Gastroesophageal sphincter (tissue), 4 donors: ENCODE measurements at places on chromosomes 6 and 20. TPM values are rescaled to one million over a fixed set of nuclear protein-coding genes. Genes with fewer than 3 reads are reported as not detected.

DNA sequence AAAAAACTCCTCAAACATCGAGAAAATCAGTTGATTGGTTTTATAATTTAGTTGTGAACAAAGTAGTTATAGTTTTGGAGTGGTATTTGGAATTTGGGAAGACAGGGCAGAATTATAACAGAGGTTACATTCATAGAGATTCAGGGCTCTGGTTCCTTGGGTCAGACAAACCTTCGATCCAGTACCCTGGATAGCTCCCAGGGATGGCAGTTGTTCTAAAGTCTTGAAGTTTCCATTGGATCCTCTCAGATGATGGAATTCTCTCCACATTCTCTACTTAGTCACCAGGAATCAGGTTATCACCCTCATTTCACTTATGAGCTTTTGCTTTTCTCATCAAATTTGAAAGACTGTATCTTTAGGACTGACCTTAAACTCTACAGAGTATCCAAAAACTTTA is 285.1 kb downstream of the CENPW start:
- ATAC-seq, result no peak

DNA sequence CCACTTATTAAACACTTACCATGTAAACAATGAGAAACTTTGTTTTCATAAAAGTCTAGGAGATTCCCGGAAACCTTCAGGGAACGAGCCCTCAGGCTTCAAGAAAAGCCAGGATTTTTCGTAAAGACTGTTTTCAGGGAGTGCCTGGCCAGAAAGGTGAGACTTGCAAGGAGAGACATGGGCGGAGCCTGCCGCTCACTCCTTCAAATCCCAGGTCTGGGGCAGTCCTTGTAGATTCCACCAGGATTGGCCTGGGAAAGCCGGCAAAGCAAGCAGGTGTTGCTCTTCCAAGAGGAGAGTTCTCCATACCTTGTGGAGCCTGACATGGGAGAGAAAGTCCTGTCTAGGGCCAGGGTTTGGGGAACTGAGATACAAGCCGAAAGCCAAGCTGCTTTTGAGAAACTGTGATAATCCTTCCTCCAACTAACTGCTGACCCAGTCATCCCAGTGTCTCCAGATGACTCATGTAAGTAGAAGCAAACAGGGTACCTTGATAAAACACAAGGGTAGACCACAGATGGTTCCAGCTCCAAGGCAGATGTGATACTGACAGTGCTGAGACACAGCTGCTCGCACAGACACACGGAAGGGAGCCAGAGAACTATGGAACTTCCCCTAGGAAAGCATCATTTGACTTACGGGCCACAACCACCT is 69.4 kb upstream of the NAA20 start:
- no peak for ATAC-seq

- ATAC-seq, result no peak
Observed at GRCh38 chr20:25049261-25050060, 8.5 kb downstream of the ACSS1 start.

DNA sequence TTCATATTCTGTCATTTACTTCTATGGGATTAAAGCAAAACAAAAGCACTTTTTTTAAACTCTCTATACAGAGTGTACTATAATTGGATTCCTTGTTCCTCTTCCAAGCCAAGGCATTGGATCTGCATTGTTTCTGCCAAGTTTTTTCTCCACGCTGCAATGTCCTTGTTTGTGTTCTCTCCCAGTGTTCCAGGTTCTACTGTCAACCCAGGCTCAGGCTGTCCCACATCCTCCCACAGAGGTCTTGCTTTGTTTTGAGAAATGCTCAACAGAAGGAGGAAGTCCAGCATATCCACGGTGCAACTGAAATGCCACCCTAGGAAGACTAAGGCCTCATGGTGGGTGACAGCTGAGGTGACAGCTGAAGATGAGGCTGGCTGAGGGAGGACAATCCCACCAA is 287.1 kb upstream of the PRDM1 start:
- ATAC-seq, result peak; percentile 72

DNA sequence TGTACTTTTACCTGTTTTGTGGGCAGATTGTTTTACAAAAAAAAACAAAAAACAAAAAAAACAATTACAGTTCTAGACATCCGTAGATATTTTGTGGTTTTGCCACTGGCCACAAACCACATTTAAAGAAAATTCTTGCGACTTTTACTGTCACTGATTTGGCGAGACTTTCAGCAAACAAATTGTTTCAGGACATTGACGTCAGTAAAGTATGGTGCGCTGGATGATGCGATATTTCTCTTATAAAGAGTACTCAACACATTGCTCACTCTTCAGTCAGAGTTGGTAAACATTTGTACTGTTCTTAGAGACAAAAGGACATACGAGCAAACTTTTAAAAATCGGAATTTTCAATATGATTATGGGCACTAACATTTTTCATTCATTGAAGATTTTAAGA is 229.8 kb downstream of the HAO1 start:
- ATAC-seq, result no peak

DNA sequence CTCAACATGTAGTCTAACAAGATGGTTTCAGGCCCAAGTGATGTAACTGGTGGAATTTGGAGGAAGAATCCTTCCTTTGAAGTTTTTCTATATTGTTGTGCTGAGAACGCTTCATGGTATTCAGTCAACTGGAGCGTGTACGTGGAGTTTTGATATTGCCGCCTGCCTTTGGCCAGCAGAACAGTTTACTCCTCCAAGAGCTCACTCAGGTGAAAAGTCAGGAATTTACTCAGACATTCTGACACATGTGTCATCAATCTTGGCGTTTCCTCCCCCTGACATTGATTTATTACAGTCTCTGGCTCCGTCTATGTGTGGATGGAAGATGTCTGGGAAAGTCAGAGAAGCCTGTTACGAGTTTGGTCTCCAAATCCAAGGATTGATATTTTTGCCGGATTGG is 19.0 kb upstream of the TGM2 start:
- ATAC-seq, result no peak

DNA sequence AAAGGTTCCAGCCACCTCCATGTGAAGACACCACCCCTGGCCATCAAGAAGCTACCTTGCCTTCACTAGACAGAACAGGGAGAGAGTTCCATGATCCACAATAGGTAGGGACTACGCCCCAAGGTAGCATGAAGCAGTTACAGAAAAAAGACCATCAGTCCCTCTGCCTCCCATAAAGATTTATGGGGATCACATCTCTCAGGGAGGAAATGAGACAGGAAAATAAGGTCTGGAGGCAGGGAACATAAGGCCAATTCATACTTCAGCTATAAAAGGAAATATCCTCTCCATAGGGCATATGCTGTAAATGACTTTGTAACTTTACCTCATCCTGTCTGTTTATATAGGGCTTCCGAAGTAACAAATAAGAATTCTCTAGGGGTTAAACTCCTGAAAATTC is 129.4 kb downstream of the OR2B2 start:
- ATAC-seq, result no peak

DNA sequence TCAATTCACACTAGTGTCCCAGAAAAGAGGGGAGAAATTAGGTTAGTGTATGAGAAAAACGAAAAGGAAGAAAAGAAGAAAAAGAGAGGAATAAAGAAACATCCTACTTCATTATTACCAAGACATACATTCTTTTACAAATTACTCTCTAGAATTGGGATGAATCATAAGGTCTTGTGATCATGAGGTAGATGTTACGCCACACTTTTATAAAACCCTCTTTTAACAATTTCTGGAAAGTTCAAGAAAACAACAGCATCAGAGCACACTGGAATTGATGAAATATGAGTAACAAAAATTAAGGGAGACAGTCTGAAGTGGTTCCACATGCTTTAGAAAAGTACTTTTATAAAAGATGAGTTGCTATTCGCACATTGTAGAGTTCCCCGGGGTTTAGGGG is 32.6 kb upstream of the NRSN1 start:
- ATAC-seq, result no peak

DNA sequence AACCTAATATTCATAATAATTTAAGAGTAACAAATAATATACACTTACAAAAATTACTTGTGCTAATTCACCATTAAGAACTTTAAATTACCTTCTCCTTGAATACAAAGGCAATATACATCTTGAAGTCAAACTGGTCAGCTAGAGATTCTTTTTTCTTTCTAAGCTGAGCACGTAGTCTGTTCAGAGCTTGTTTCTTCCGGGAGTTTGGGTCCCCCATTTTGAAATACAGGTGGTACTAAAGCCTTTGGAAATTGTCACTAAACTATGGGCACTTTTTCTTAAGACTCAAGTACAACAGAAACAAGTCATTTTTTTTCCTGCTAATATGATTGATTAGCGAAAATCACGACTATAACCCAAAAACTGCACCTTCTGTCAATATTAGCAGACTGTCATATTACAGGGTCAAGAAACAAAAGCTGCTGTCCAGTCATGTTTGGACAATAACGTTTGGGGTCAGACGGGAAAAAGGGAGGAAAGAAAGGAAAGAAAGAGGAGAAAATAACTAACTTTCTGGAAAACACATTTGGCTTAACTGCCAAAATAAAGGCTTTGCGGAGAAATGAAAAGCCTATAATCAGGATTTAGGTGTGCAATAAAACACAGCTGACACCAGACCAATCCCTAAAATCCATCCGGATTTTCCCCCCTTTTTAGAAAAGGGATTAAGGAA is 367 bp downstream of the C6orf62 start:
- ATAC-seq, result no peak

DNA sequence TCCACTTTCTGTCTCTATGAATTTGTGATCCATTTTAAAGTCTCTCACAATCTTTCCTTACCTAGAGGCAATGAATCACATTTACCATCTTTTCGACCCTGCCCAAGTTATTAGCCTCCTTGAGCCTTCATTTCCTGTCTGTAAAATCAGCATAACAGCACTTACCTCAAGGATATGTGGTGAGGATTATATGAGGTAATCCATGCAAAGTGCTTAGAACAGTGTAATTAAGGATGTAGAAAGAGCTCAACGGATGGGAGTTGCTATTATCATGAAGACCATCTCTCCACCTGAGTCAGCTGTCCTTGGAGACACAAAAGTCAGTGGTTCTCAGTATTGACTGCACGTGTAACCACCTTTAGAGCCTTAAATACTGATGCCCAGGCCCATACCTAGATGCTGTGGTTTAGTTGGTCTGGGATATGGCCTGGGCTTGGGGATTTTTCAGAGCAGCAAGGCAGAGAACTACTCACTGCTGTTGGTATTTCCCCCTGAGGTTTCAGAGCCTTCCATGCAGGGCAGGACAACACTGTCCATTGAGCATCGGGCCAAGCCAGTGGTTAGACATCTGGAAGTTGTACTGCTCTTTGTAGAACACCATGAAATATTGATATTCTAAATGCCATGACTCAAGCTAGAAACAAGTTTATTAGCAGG is 55.8 kb downstream of the LYRM2 start:
- no peak for ATAC-seq

DNA sequence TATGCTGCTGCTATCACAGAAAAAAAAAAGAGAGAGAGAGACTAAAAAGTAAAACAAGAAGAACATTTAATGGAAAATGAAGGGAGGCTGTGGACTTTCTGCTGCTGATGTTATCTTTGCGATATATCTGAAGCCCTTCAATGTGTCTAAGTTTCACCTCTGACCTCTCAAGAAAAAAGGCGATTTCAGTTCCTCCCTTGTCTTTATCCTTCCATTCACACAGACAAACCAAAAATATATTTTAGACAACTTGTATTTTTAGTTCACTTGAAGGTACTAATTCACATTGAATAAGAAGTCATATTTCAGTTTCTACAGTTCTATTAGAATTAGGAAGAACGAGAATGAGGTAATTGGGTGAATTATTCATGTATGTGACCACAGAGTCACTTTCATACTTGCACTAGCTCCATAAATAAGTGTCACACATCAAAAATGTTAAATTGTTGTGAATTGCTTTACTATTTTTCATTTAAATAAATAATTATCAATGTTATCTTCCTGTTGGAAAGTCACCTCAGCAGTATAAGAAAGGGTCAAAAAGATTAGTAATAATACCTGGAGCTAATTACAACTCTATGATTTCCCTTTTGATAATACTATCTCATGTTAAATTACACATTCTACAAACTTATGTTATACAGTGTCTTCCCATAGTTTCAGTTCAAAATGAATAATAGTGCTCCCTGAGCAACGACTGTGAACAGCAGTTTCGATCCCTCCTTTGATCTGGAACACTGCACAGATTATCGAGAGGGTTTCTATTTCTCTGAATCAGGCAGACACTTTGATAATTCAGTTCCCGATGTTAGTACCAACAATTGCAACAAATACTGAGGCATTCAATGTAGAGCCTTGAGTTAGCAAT is 85.2 kb upstream of the PLCB4 start:
- ATAC-seq, result no peak

GRCh38 chr20:58461899-58462298 is 53.3 kb downstream of the APCDD1L start:
- ATAC-seq, result no peak

- no peak for ATAC-seq
Observed at GRCh38 chr6:169343886-169344749, 90.5 kb upstream of the THBS2 start.

DNA sequence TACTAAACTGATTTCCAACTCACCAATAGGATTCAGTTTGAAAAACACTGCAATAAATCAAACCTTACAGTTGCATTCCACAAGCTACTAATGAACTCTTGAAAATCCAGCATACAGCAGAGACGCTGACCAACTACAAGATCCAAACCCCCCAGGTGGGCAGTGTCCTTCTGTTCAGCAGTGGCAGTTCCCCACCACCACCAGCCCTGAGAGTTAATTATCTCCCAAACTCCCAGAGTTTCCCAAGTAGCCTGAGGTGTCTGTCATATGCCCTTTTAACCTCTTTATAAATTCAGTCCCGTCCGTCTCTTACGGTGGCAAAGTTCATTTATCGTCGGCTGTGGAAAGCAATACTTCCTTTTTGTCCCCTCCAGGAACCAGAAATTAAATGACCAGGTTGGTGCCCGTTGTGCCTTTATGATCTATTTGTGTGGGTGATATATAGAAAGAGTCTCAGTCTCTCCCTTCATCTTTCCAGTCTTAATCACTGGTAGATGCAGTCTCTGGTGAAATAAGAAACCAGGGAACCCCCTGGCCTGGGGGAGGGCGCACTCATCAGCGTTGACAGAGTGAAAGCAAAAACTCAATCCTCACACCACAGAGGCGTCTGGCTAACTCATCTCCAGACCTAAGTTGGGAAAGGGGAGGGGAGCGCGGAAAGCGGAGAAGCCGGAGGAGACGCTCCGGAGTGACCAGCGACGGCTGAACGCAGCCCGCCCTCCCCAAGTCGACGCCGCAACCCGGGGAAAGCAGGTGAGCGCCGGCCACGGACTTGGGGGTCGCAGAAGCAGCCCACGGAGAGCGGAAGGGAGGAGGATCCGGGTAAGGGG is 717 bp downstream of the MRPL14 start:
- peak; percentile 55 for ATAC-seq

DNA sequence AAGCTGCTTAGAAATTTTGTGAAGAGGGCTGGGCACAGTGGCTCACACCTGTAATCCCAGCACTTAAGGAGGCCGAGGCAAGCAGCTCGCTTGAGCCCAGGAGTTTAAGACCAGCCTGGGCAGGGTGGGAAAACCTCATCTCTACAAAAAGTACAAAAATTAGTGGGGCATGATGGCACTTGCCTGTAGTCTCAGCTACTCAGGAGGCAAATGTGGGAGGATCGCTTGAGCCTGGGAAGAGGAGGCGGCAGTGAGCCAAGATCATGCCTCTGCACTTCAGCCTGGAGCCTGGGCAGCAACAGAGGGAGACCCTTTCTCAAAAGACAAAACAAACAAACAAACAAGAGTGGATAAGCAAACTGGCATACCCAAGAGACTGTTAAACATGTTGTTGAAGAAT is 308.3 kb upstream of the ADGRB3 start:
- ATAC-seq, result no peak

The RAB5IF gene
- total RNA-seq, result 66.3 TPM

The LY6G5C gene
- total RNA-seq, result not detected

The NCOA7 gene
- 28.6 TPM for total RNA-seq

The VNN1 gene
- 3.9 TPM for total RNA-seq

The PRL gene
- total RNA-seq, result not detected

The ADGRF1 gene
- 1.8 TPM for total RNA-seq

The PAK5 gene
- not detected for total RNA-seq

The MTFR2 gene
- not detected for total RNA-seq

The SDCBP2 gene
- total RNA-seq, result 3.5 TPM
